ENCODE measurements at places on chromosomes 11 and 22.

DNA sequence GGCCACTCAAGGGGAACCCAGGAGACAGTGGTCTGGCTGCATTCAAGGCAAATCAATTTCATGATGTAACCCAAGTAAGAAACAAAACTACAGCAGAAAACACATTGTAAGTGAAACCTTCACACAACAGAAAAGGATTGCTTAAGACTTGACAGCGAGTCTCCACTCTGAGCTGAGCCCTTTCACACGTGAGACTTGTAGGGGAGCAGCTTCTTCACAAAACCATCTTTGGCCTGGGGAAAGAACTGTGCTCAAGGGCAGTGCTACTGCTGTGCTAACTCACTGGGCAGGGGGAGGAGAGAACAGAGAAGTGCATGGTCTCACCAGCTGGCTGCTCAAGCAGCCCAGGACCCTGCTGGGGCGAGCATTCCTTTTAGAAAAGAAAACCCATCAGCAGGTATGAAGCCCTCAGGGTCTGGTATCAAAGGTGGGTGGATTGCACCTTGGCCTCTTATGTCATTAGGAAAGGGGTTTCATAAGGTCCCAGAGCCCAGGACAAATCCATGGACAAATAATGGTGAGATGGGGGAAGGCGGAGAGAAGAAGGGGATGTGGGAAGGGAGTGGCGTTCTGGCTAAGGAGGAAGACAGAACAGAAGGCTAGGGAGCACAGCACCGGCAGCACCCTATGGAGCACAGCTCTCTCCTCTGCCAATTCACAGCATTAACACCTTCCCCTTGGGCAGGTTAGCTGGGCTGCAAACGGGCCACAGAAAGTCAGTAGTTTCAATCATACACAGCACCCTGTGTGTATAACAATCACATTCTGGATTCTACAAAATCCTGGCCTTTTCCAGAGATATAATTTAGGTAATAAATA is 20.6 kb upstream of the RAPSN start:
- no peak for DNase-seq

DNA sequence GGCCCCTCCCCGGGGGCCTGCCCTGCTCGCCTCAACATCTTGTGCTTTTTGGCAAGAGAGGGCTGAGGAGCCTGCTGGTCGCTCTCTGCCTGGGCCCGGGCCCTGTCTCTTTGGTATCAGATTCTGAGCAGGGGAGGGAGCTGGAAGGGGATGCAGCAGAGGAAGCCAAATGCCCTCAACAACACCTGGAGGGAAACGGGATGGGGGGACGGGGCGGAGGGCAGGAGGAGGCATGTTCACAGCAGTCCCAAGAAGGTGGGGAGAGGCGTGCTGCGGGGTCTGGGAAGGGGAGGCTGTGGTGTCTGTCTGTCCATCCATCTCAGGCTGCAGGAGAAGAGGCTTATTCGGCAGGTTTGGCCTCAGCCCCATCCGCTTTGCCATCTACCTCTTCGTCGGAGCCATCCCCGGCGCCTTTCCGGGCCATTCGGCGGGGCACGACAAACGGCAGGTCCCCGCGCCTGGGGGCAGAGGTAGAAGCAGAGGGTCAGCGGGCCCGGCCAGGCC is 29.4 kb downstream of the APOL1 start:
- DNase-seq: no peak

GRCh38 chr22:42074132-42074811 is at the start of gene PHETA2:
TSS of gene PHETA2 (plus strand) at chr22:42074248. CDS start at chr22:42077294, 3,046 bp downstream.
- DNase-seq: peak; percentile 28

DNA sequence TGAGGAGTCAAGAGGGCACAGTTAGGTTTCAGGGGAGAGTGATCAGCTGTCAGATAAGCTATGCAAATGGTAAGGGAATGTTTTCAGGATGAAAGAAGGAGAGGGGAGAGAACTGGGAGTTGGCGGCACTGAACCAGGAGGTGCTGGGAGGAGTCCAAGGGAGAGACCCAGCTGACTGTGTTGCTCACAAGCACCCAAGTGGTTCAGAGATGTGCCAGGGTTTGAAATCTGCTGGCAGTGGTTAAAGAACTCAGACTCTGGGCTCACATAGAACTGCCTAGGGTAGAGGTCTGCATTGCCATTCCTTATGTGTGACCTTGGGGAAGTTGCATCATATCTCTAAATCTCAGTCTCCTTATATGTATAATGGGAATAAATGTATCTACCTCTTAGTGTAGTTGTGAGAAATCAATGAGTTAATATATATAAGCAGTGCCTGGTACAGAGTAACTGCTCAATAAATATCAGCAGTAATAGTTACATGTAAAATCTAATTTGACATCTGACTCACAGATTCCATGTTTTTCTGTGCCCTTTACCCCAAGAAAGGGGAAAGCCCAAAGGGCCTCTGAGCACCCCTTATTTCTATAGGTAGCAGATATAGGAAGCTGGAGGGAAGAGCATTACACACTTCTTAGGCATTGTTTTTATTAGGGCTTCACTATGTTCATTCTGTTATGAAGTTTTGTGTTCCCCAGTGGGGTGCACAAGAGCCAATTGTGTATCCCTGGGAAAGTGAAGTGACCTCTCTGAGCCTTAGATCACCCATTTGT is 66.9 kb upstream of the SESN3 start:
- no peak for DNase-seq

- DNase-seq: no peak
Measured at GRCh38 chr11:62141111-62142042, 17.6 kb downstream of the INCENP start.

GRCh38 chr22:30301995-30302809 is 12.9 kb upstream of the CASTOR1 start:
- DNase-seq: no peak

Measured in activated CD4-positive, alpha-beta T cell treated with anti-CD3 and anti-CD28 coated beads, Interleukin-2, amount 50 U/mL, for 24 hours (primary cell).